ENCODE measurements at places on chromosomes 4 and X. TPM values are rescaled to one million over a fixed set of nuclear protein-coding genes. Genes with fewer than 3 reads are reported as not detected.

DNA sequence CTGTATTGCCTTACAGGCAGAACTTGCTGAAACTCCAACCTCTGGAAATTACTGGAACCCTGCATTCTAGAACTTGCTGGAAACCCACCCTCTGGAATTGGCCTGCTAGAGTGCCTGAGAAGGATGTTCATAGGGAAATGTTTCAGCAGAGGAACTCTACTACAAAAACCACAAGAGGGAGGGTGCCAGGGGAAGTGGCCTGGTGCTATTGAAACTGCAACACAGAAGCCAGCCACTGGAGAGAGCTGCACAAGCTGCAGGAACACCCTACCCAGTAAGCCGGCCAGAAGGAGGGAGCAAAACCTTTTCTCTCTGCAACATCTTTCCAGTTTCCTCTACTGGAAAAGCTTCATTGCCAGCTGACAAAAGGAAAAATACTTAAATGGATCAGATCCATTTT, 2.5 kb upstream of the BRWD3 start:
- no peak overlapping the region for H3K4me3 ChIP-seq
- no peaks in the 10 kb centered on the region for H3K27me3 ChIP-seq
- peaks cover 9% of the 10 kb centered on the region for H3K4me1 ChIP-seq

DNA sequence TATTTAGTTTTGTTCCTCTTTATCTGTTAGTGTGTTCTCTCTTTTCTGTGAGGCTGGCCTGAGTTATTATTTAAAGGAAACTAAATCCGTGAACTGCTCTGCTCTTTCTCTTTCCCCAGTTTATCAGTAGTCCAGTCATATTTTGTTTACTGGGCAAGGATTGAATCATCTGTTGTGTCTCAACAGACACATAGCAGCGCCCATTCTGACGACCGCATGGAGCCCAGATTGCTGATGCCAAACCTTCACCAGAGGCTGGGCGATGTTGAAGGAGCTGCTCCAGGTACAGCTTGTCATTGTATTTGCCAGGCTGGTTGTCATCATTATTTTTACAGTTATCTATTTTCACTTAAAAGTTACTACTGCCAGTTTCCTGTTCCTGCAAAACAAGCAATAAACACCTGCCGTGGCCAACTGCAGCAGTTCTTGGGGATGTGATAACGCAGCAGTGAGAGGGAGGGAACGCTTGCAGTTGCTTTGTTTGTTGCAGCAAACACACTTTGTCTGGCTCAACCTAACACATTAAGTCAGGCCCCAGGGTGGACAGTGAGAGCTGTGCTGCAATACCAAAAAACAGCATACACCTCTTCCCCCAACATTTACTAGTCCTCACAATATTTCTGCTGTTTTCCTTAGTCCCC, 10.1 kb downstream of the REELD1 start:
- H3K27me3 ChIP-seq, result no peaks in the 10 kb centered on the region
- no peaks in the 10 kb centered on the region for H3K36me3 ChIP-seq
- no peak overlapping the region for H3K27ac ChIP-seq
- DNase-seq, result no peak
- no peak overlapping the region for H3K4me3 ChIP-seq

DNA sequence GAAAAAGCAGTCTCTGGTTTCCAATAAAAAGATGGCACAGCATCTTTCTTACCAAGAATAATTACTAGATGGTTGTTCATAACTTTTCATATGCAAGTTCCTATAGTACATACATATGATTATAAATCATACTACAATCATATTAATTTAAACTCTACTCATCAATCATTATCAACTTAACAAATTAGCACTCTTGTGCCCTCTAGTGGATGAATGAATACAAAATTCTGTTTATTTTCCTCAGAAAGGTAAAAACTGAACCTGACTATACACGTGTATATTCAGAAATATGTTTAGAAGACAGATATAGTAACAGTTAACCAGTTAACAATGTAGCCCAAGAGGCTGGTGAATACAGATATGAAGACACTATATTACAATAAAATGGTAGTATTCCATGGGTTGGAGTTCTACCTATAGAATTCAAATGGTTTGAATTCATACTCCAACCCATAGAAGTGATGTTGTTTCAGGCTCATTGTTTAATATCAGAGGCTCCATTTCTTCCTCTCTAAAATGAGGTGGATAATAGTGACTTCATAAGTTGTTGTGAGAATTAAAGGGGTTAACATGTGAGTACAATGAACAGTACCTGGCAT, 100.0 kb downstream of the ADAMTS3 start:
- H3K27ac ChIP-seq, result no peak overlapping the region
- H3K4me3 ChIP-seq, result no peak overlapping the region
- peaks cover 7% of the 10 kb centered on the region for H3K4me1 ChIP-seq
- peak; percentile 54 for DNase-seq
- no peaks in the 10 kb centered on the region for H3K27me3 ChIP-seq
- H3K36me3 ChIP-seq, result no peaks in the 10 kb centered on the region

- H3K4me1 ChIP-seq, result peaks cover 8% of the 10 kb centered on the region
- peak overlapping the region; percentile 71 for H3K4me3 ChIP-seq
- peak; percentile 71 for DNase-seq
- no peaks in the 10 kb centered on the region for H3K27me3 ChIP-seq
- no peak overlapping the region for H3K27ac ChIP-seq
- H3K36me3 ChIP-seq, result no peaks in the 10 kb centered on the region
These were observed 63.0 kb downstream of the ZNF732 start for GRCh38 chr4:242121-242848.

DNA sequence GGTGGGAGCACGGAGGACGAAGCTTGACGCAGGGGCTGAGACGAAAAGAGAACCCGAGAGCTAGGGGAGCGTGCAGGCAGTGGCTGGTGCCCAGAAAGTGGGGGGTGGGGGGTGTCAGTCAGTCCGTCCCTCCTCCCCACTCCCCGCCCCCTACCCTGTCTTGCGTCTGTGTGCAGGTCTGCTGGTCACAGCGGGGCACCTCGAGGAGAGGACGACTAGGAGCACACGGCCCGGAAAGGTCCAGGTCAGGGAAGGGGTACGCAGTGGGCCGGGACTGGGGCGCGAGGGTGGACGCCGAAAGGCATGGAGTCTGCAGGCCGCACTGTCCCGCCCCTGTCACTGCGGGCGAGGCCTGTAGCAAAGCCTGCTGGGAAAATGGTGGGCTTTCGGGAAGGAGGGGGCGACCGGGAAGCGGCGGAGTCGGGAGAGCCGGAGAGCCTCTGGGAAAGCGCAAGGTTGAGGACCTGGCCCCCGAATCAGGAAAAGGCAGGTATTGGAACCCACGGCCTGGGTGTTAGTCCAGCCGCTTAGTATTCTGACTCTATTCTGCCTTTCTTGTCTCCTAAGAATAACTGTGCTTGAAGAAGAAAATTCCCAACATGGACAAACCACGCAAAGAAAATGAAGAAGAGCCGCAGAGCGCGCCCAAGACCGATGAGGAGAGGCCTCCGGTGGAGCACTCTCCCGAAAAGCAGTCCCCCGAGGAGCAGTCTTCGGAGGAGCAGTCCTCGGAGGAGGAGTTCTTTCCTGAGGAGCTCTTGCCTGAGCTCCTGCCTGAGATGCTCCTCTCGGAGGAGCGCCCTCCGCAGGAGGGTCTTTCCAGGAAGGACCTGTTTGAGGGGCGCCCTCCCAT, 769 bp downstream of the TCEAL1 start:
- peaks cover 13% of the 10 kb centered on the region for H3K4me1 ChIP-seq
- H3K27me3 ChIP-seq, result peaks cover 42% of the 10 kb centered on the region
- peak; percentile 49 for DNase-seq
- peak overlapping the region; percentile 84 for H3K4me3 ChIP-seq
- H3K36me3 ChIP-seq, result peaks cover 5% of the 10 kb centered on the region

GRCh38 chr4:106255195-106255594, 60.8 kb downstream of the TBCK start:
- H3K4me3 ChIP-seq, result no peak overlapping the region
- H3K36me3 ChIP-seq, result peaks cover 31% of the 10 kb centered on the region
- H3K27me3 ChIP-seq, result no peaks in the 10 kb centered on the region
- DNase-seq, result no peak
- no peak overlapping the region for H3K27ac ChIP-seq

DNA sequence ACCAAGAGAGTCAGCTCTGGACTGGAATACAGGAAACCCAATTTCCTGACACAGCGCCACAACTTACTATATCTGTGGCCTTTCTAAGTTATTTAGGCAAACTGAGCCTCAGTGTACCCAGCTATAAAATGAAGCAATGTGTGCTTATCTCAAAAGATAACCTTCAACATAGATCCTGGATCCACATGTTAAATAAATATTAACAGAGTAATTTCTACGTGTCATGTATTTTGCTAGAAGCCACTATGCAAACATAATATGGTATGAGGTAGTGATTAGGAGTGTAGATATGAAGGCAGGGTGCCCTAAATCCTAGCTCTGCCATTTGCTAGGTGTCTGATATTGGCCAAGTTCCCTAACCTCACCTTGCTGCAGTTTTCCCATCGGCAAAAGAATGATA, 527.0 kb downstream of the RAB28 start:
- no peak for DNase-seq
- H3K4me1 ChIP-seq, result no peaks in the 10 kb centered on the region
- no peak overlapping the region for H3K4me3 ChIP-seq

DNA sequence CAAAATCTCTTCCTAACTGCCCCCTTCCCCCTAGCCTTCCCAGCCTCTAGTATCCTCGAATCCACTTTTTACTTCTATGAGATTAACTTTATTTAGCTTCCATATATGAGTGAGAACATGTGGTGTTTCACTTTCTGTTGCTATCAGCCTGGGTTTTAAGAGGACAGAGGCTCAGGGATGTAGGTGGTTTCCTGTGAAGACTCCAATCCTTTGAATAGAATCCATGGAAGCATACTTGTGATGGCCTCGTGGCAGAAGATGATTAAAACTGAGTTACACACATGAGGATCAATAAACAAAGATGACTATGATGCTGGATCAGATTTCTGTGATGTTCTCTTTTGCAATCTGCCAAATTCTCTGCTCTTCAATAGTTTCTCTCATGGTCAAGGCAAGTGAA, 29.8 kb downstream of the CD99L2 start:
- peaks cover 10% of the 10 kb centered on the region for H3K36me3 ChIP-seq
- DNase-seq, result no peak
- H3K27ac ChIP-seq, result peak overlapping the region; percentile 1

GRCh38 chr4:120000591-120001296, 65.9 kb downstream of the MAD2L1 start:
- no peaks in the 10 kb centered on the region for H3K36me3 ChIP-seq
- no peak for DNase-seq
- no peaks in the 10 kb centered on the region for H3K4me1 ChIP-seq
- H3K27ac ChIP-seq, result no peak overlapping the region
- H3K27me3 ChIP-seq, result no peaks in the 10 kb centered on the region
- no peak overlapping the region for H3K4me3 ChIP-seq

GRCh38 chr4:13212936-13213335, 271.2 kb downstream of the RAB28 start:
- DNase-seq, result no peak
- no peak overlapping the region for H3K4me3 ChIP-seq
- H3K36me3 ChIP-seq, result no peaks in the 10 kb centered on the region
- no peaks in the 10 kb centered on the region for H3K4me1 ChIP-seq

- H3K4me3 ChIP-seq, result no peak overlapping the region
- H3K36me3 ChIP-seq, result no peaks in the 10 kb centered on the region
- H3K27ac ChIP-seq, result no peak overlapping the region
- DNase-seq, result no peak
- no peaks in the 10 kb centered on the region for H3K27me3 ChIP-seq
- H3K4me1 ChIP-seq, result peaks cover 9% of the 10 kb centered on the region
These were observed 1328.7 kb downstream of the ADGRL3 start for GRCh38 chr4:62528874-62529273.

DNA sequence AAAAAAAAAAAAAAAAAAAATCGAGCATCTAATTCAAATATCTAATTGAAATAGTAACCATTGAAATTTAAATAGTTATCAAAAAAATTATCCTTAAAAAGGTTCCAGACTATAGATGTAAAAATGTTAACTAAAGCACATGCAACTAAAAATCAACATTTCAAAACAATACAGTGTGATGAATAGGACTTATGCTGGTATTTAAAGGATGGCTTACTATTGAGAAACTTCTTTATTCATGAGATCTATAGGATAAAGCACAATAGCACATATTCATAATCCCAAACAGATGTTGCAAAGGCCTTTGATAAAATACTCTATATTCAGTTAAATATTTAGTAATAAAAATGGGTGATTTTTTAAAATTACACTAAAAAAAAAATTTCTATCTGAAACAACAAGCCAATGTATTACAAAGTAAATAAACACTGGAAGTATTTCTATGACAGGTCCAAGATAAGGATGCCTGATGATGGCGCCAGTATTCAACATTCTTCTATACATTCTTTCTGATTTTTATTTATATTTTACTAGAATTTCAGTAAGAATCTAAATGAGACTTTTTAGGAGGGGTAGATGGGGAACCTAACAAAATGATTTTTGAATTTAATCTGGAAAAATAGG, 26.3 kb downstream of the DCLK2 start:
- no peaks in the 10 kb centered on the region for H3K4me1 ChIP-seq
- H3K36me3 ChIP-seq, result no peaks in the 10 kb centered on the region
- H3K4me3 ChIP-seq, result no peak overlapping the region
- no peak for DNase-seq

DNA sequence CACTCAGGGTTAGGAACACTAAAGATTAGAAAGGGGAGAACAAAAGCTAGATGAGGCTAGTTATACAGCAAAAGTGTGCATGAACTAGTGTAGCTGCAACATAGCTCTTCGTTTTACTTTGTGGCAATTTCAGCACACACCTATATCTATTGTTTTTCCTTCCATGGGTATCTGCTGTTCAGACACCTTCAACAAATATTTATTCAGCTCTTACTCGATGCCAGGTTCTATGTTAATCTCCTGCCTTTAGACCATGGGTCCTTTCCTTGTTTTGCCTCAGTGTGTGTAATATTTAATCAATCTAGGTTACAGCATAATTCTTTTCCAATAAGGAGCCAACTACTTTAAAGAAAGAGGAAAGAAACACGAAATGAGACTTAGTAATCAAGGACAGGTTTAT, 10.4 kb upstream of the FAM9A start:
- no peaks in the 10 kb centered on the region for H3K4me1 ChIP-seq
- H3K27me3 ChIP-seq, result peaks cover 29% of the 10 kb centered on the region
- H3K27ac ChIP-seq, result no peak overlapping the region
- DNase-seq, result no peak

GRCh38 chr4:128387600-128388351, 100.2 kb upstream of the PGRMC2 start:
- no peak overlapping the region for H3K4me3 ChIP-seq
- peak overlapping the region; percentile 84 for H3K27ac ChIP-seq
- H3K36me3 ChIP-seq, result no peaks in the 10 kb centered on the region
- H3K4me1 ChIP-seq, result peaks cover 45% of the 10 kb centered on the region

TGIF2LX gene
- not detected for total RNA-seq

PHF8 gene
- 22.5 TPM for total RNA-seq

TMPRSS11F gene
- not detected for total RNA-seq

SHROOM3 gene
- total RNA-seq, result 15.7 TPM

GAGE13 gene
- not detected for total RNA-seq

MAGIX gene
- total RNA-seq, result 0.84 TPM

TECRL gene
- total RNA-seq, result not detected

CXCL8 gene
- total RNA-seq, result 36.2 TPM

C1GALT1C1 gene
- total RNA-seq, result 6.3 TPM

CWH43 gene
- not detected for total RNA-seq

PGAM4 gene
- not detected for total RNA-seq

UNC5C gene
- total RNA-seq, result not detected

AFM gene
- not detected for total RNA-seq
